ENCODE measurements at places on chromosomes 6 and 20. TPM values are rescaled to one million over a fixed set of nuclear protein-coding genes. Genes with fewer than 3 reads are reported as not detected.

DNA sequence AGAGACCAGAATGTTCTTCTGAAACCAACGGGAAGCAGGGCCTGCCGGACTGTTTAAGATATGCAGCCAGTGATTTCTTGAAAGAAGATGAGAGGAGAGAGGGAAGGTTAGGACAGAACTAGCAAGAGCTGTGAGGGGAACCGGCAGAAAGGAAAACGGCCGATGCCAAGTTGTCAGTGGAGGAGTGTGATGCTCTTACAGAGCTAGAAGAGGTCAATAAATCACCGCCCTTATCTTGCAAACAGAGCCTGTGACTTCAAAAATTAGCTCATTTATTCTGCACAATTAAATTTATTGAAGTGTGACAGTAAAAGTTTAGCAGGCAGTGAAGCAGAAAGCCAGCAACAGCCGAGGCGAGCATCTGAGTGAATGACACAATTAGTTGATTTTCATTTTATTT is 509.5 kb upstream of the ID4 start:
- H3K4me3 ChIP-seq: no peak overlapping the region
- peaks cover 11% of the 10 kb centered on the region for H3K4me1 ChIP-seq
- no peak overlapping the region for H3K27ac ChIP-seq
- no peak for DNase-seq

- H3K4me3 ChIP-seq: no peak overlapping the region
- no peak overlapping the region for H3K27ac ChIP-seq
- H3K36me3 ChIP-seq: no peaks in the 10 kb centered on the region
- no peaks in the 10 kb centered on the region for H3K27me3 ChIP-seq
- H3K4me1 ChIP-seq: peaks cover 37% of the 10 kb centered on the region
Measured at GRCh38 chr20:48217190-48217589, 431.9 kb upstream of the SULF2 start.

DNA sequence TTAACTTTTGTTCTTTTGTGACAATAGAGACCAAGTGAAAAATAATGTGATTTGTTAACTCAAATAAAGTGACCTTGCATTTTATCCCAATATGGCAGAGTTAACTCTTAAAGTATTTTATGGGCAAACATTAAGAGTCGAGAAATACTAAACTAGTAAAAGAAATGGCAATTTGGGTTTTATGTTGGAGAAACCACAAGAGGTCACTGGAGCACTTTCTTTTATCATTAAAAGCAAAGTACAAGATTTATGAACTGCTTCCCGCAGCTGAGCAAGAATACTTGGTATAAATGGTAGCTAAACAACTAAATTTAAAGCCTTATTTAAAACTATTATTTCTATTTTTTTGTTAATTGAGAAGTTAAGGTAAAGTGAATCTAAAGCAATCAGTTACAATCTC is 33.5 kb upstream of the MCM9 start:
- no peaks in the 10 kb centered on the region for H3K27me3 ChIP-seq
- no peak overlapping the region for H3K27ac ChIP-seq
- H3K36me3 ChIP-seq: no peaks in the 10 kb centered on the region
- no peak overlapping the region for H3K4me3 ChIP-seq

DNA sequence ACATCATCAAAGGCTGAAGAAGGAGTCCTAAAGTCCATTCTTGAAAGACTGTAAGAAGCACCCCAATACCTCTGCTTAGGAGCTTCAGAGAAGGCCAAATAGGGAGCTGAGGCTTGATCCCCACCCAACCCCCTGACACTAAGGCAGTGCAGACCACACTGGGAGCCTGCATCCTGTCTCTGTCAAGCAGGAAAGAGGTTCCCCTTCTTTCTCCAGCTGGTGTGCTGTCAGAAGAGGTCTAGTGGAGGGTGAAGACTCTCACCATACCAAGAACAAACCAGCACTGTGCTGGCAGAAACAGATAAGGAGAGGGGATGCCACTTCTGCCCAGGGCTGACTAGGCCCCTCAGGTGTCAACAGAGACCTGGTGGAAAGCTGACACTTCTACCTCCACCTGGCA is 19.9 kb downstream of the GZF1 start:
- H3K36me3 ChIP-seq: peaks cover 26% of the 10 kb centered on the region
- no peaks in the 10 kb centered on the region for H3K4me1 ChIP-seq
- H3K4me3 ChIP-seq: no peak overlapping the region
- no peak for DNase-seq
- no peaks in the 10 kb centered on the region for H3K27me3 ChIP-seq
- H3K27ac ChIP-seq: no peak overlapping the region

DNA sequence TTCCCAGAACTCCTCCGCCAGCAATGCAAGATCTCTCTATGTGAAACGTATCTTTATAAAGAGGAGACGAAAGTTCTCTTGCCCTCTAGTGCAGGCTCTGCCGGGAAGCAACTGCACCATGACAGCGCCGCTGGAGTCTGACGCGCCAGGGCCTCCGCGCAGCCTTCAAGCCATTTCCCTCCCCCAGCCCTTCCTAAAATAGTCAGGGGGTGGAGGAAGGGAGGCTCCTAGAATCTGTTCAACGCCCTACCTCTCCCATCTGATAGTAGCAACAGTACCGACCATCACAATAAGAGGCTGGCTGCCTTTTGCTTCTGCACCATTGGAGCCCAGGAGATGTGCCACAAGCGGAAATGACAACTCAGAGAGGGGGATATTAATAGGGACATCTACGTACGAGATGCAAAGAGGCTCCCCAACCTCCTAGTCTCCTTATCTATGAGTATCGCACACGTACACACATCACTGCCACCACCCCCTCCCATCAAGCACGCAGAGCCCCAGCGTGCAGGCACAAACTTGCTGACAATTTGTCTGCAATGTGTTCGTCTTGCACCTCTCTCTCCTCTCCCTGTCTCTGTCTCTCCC is 1.0 kb downstream of the SYNE1 start:
- no peak overlapping the region for H3K4me3 ChIP-seq
- no peak overlapping the region for H3K27ac ChIP-seq
- DNase-seq: no peak
- no peaks in the 10 kb centered on the region for H3K36me3 ChIP-seq
- H3K4me1 ChIP-seq: no peaks in the 10 kb centered on the region

- H3K4me1 ChIP-seq: 0 out of 2 replicates have a peak, but pooled peaks cover 3% of the 10 kb centered on the region
- no peaks in the 10 kb centered on the region for H3K36me3 ChIP-seq
- peaks cover 4% of the 10 kb centered on the region for H3K27me3 ChIP-seq
Measured at GRCh38 chr6:31270788-31271640, 878 bp downstream of the HLA-C start.

DNA sequence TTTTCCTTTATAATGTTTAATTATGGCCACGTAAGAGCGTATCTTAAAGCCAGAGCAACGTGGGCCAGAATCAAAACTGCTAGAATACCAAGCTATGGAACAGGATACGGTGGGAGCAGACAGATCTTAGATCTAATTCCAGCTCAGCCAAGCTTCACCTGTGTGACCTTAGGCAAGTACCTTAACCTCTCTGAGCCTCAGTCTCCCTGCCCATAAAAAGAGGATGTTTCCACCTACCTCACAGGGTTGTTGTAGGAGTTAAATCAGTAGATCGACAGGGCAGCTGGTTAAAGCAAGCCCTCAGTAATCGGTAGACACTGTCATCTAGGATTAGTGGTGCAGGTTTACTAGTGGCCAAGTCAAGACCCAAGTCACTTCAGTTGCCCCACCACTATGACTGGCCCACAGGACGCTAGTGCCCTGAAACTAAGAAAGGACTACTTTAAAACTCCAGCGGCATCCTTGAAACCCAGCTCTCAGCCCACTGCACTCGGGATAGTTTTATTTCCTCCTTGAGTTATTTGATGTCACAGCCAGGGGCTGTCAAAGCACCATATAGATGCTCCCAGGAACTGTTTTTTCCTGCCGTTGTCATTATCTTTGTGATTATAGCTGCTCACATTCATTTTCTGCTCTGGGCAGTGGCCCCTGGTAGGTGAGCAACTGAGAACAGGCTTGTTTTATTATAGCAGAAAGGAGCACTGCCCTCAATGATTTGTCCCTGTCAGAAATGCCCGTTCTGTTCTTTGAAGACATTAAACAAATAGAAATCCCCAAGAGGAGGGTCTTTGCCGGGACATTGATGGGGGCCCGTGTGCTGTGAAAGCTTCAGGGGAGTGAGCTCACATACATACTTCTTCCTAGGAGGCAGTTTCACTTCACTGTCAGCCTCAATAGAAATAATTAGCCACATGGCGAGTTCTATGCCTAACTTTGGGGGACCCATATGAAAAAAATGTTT is 63.1 kb downstream of the ISM1 start:
- H3K27ac ChIP-seq: no peak overlapping the region
- H3K4me3 ChIP-seq: no peak overlapping the region
- no peak for DNase-seq
- no peaks in the 10 kb centered on the region for H3K27me3 ChIP-seq
- no peaks in the 10 kb centered on the region for H3K4me1 ChIP-seq

DNA sequence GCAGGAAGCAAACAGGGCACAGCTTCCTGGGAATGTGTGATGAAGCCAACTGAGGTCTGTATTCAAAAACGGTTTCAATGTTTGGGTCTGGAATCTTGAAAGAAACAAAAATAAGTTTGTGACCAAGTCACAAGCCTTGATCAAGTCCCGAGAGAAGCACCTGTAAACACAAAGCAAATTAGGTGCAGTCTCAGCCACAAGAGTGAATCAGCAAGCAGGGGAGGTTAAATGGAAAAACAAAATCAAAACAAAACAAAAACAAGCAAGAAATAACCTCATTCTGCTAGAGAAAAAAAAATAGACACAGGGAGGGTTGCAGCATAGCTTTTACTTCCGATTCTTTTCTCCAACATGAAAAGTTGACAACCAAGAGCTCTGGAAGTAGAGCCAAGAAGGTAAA is 201.7 kb downstream of the CLIC5 start:
- H3K27ac ChIP-seq: no peak overlapping the region
- H3K36me3 ChIP-seq: no peaks in the 10 kb centered on the region
- H3K4me1 ChIP-seq: no peaks in the 10 kb centered on the region
- no peak overlapping the region for H3K4me3 ChIP-seq

GRCh38 chr6:5484692-5485091 is 223.4 kb downstream of the FARS2 start:
- H3K27ac ChIP-seq: no peak overlapping the region
- no peaks in the 10 kb centered on the region for H3K4me1 ChIP-seq
- H3K27me3 ChIP-seq: no peaks in the 10 kb centered on the region

- no peak overlapping the region for H3K27ac ChIP-seq
Measured at GRCh38 chr20:4989570-4989969, 11.7 kb downstream of the SLC23A2 start.

- peaks cover 38% of the 10 kb centered on the region for H3K27me3 ChIP-seq
- no peaks in the 10 kb centered on the region for H3K36me3 ChIP-seq
- no peak for DNase-seq
- no peaks in the 10 kb centered on the region for H3K4me1 ChIP-seq
Measured at GRCh38 chr6:170172392-170172791, 118.5 kb downstream of the DLL1 start.

- no peak overlapping the region for H3K27ac ChIP-seq
- H3K27me3 ChIP-seq: no peaks in the 10 kb centered on the region
- H3K4me1 ChIP-seq: no peaks in the 10 kb centered on the region
- no peak for DNase-seq
Measured at GRCh38 chr6:128803911-128804310, 79.0 kb upstream of the LAMA2 start.

DNA sequence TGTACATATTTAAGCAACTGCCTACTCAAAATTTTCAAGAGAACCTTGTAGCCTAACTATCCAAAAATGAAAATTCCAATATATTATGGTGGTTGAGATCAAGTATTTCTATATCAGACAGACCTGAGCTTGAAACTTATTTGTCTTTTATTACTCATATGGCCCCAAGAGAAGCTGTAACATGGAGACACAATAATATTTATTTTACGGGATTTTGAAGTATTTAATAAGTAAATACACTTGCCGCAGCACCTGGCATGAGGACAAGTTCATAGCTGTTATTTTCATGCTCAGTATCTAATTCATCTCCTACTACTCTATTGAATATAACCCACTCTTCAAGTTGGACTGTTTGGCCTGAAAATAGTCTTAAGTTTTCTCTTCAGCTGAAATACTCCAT is 28.0 kb downstream of the PTPRK start:
- no peaks in the 10 kb centered on the region for H3K4me1 ChIP-seq
- no peaks in the 10 kb centered on the region for H3K27me3 ChIP-seq
- peaks cover 24% of the 10 kb centered on the region for H3K36me3 ChIP-seq
- no peak for DNase-seq
- no peak overlapping the region for H3K27ac ChIP-seq
- no peak overlapping the region for H3K4me3 ChIP-seq

GRCh38 chr20:58996226-58996611 is 10.8 kb downstream of the CTSZ start:
- no peak overlapping the region for H3K27ac ChIP-seq
- DNase-seq: no peak
- no peaks in the 10 kb centered on the region for H3K27me3 ChIP-seq
- H3K4me3 ChIP-seq: no peak overlapping the region
- H3K4me1 ChIP-seq: no peaks in the 10 kb centered on the region
- peaks cover 47% of the 10 kb centered on the region for H3K36me3 ChIP-seq

- DNase-seq: no peak
- no peak overlapping the region for H3K4me3 ChIP-seq
- no peaks in the 10 kb centered on the region for H3K4me1 ChIP-seq
- H3K36me3 ChIP-seq: no peaks in the 10 kb centered on the region
- no peak overlapping the region for H3K27ac ChIP-seq
Measured at GRCh38 chr6:168201799-168202198, 117.8 kb downstream of the DACT2 start.

- no peak overlapping the region for H3K27ac ChIP-seq
- no peaks in the 10 kb centered on the region for H3K27me3 ChIP-seq
- no peak overlapping the region for H3K4me3 ChIP-seq
- no peak for DNase-seq
- H3K36me3 ChIP-seq: no peaks in the 10 kb centered on the region
Measured at GRCh38 chr6:130810307-130811030, 16.7 kb upstream of the SMLR1 start.

DNA sequence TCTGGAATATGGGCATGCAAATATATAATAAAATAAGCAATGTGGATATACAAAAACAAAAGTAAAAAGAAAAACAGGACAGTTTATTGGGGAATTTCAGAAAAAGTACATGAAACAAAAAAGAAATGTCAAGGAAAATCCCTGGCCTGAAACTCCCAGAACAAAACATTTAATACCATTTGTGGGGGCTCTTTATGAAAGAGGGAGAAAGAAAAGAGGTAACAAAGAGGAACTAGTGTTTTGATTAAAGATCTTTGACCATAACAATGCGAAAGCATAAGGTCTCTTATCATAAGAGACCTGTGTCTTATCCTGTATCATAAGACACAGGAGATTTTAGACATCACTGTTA is 88.6 kb upstream of the ARID1B start:
- no peaks in the 10 kb centered on the region for H3K27me3 ChIP-seq
- no peak overlapping the region for H3K4me3 ChIP-seq
- no peak overlapping the region for H3K27ac ChIP-seq
- peaks cover 16% of the 10 kb centered on the region for H3K4me1 ChIP-seq

- no peak overlapping the region for H3K4me3 ChIP-seq
- no peak for DNase-seq
- no peaks in the 10 kb centered on the region for H3K4me1 ChIP-seq
Measured at GRCh38 chr20:9100691-9101090, 31.8 kb downstream of the PLCB4 start.

Gene FOXF2
- total RNA-seq: not detected

Gene IMPG1
- total RNA-seq: not detected

Gene SSTR4
- total RNA-seq: not detected

Gene VSX1
- 0.65 TPM for total RNA-seq

Gene GJA1
- total RNA-seq: not detected

Gene OTOR
- not detected for total RNA-seq

Gene C20orf202
- not detected for total RNA-seq

Gene ID4
- 5.9 TPM for total RNA-seq

Gene PSMA7
- total RNA-seq: 367 TPM

Gene TAGAP
- total RNA-seq: not detected

Data from PC-9 (cell line).